Activated CD4-positive, alpha-beta T cell treated with anti-CD3 and anti-CD28 coated beads, Interleukin-2, amount 50 U/mL, for 24 hours (primary cell): ENCODE measurements at places on chromosomes 13 and 19.
A peak's percentile ranks its signal among the peaks of the same experiment; 100 is the strongest.

- DNase-seq, result peak; percentile 6
These were observed 82.8 kb upstream of the MTIF3 start for GRCh38 chr13:27533155-27533643.

GRCh38 chr19:46192992-46193650, 36.4 kb upstream of the IGFL1 start:
- DNase-seq, result no peak

DNA sequence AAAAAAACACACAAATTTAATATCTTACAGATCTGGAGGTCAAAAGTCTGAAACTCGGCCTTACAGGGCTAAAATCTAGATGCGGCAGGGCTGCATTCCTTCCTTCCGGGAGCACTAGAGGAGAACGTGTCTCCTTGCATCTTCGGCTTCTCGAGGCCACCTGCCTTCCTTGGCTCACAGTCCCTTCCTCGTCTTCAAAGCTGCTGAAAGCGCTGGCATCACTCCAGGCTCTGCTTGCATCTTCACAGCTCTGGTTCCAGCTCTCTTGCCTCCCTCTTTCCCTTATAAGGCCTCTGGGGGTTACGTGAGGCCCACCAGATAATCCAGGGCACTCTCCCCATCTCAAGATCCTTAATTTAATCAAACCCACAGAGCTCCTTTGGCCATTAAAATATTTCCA, 10.5 kb downstream of the XRCC1 start:
- DNase-seq, result no peak

DNA sequence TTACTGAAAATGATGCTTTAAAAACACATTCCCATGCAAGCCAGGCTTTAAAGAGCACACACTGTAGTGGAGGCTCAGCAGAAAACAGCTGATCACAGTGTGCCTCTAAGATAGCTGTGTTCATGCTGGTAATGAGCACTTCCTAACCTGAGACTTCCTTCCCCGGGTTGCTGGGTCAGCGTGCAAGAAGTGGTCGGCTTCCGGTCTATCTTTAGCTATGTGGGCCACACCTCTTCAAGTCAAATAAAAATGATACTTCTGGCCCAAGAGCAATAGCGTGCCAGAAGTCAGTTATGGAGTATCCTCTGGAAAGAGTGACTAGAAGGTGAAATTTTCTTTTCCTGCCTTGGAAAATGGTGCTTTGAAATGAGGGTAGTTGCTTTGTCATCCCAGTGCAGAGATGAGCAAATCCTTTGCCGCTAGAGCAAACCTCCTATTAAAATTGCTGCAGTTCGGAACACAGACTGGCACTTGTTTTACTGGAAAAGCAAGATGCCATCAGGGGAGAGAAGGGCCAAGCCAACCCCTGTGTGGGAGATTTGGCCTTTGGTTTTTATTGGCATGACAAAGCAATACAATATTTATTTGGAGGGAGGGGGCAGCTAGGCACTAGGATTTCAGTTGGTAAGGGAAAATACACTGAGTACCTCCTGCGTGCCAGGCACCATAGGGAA, 64.2 kb downstream of the ARHGAP35 start:
- no peak for DNase-seq

- no peak for DNase-seq
These were observed 178.1 kb downstream of the FLT1 start for GRCh38 chr13:28316836-28317235.

- DNase-seq, result no peak
These were observed at the start of gene SLC8A2 for GRCh38 chr19:47471733-47472457. Gene SLC8A2, minus strand, starts transcription at chr19:47471893. Its CDS starts 5,490 bp downstream, at chr19:47466403.

GRCh38 chr13:22271903-22272302, 601.0 kb downstream of the FGF9 start:
- no peak for DNase-seq

- no peak for DNase-seq
These were observed 50.1 kb upstream of the KLF12 start for GRCh38 chr13:74184283-74184682.

DNA sequence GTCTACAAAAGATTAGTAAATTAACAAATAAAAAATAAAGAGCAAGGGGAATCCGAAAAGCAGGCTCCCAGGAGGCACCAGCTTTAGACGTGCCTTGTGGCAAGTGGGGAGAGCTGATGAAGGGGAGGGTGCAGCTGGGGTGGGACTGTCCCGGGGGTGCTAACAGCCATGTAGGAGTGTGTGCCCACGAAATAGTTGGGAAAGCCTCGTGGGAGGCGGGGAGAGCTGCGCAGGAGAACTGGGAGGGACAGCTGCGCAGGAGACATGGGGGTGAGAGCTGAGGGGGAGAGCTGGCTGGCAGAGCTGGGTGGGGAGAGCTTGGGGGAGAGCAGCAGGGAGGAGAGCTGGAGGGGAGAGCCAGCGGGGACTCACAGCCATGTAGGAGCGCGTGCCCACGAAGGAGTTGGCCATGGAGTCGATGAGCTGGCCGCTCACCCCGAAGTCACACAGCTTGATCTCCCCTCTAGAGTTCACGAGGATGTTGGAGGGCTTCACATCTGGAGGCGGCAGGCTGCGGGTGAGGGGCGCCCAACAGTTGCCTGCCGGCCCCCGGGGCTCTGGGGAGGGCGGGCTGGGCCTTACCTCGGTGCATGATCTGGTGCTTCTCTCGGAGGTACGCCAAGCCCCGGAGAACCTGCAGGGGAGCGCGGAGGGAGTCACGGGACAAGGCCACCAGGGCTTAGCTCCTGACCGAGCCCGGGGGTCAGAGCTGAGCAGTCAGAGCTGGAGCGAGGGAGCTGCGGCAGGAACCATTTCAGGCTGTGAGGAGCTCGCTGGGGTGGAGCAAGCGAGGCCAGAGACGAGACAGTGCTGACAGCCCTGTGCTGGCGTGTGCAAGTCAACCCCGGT, 23.1 kb downstream of the MAP2K2 start:
- no peak for DNase-seq

DNA sequence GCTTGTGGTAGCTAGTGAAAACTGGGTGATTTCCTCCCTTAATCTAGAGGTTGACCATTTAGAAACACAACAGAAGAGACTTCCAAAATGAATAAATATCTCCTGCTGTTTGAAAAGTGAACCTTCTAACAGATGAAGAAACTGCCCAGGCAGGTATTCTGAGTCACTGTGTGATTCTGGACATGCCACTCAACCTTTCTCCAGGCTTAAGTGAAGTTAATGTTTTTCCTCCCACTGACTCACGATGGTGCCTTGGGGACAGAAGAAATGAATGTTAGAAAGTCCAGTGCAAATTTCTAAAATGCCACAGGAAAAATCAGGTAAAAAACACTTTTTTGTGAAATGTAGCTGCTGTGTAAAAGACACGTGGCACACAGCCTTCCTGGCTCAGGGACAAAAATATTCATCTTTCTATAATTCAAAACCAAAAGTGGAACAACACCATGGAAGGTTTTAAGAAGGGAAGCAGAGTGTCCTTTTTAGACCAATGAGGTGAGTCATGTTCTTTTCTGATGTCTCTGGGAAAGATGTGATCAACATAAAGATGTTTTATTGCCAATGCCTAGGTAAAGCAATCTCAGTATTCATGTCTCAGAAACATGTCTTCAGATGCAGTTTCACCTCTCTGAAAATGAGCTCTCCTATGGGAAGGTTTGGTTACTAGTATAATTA, 9.1 kb downstream of the UBE2L5 start:
- DNase-seq, result no peak

DNA sequence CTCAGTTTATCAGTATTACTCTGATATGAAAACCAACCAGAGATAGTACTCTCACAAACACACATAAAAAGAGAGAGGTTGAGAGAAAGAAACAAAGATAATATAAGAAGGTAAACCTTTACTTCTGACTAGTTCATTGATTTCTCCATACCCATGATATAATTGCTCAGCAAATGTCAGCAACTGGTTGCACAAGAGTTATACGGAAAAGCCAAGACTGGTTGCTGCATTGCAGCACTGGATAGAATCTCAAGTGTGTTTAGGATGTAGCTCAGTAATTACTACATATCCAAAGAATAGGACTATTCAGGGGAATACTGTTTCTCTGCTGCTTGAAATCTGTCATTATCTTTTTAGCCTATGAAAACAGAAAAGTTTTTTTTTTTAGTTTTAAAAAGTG, 1332.8 kb downstream of the OLFM4 start:
- no peak for DNase-seq

GRCh38 chr19:15436012-15436825, 13.5 kb downstream of the WIZ start:
- no peak for DNase-seq

DNA sequence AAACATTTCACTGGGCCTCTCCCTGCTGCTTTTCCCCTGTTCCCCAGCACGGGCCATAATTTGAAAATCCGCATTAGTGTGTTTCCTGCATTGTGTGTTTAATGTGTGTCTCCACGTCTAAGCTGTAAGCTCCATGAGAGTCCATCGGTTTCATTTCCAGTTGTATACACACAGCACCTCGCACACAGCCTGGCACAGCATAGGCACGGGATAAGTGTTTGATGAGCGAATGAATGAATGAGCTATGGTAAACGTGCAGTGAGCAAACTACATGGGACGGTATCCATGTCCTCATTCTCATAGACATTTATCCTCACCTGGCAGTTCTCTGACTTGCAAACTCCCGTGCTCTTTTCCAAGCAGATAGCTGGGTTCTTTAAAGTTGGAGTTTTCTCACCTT, 106.1 kb downstream of the RAB20 start:
- DNase-seq, result no peak

DNA sequence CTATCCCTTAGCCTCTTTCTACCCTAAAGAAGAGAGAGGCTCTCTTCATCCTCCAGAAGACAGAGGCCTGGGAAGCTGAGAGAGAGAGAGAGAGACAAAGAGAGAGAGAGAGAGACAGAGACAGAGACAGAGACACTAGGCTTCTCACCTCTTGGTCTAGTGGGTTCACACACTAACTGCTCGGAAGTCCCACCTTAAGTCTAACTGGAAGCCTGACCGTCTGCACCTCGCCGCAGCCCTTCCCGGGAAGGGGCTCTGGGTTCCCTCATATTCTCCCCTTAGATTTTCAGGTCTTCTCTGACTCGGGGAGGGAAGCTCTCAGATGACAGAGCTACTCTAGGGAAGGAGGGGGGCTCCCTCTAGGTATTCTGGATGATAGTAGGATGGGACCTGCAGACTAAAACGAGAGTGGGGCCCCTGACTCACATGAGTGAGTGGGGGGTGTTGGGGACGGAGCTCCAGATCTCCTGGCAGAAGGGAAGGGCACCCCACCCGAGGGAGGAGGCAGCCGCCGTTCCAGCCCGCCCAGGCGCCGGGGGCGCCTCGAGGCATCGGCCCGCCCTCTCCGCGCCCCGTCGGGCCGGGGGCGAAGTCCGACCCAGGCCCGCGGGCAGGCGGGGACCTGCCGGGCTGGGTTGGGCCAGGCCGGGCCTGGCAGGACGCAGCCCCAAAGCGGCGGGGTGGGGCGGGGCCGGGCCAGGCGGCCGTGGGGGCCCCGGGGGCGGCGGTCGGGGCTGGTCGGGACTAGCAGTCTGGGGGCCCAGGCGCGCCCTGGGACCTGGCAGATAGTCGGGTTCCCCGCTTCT, 2.0 kb upstream of the JUNB start:
- DNase-seq, result no peak

DNA sequence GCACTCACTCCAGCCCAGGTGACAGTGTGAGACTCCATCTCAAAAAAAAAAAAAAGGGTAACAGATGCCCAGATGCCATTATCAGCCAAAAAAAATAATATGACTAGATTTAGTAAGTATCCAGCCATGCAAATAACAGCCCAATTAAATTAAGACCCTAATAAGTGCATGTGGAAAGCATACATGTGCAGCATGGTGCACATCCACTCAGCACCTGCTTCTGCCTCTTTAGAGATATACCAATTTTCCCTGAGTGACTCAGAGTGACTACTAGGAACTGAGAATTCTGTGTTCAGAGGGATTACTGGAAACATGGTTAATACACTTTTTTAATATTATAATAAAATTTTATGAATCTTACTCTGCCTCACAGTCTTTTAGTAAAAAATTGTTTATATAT, 29.8 kb upstream of the ZNF675 start:
- DNase-seq, result no peak

GRCh38 chr19:10398819-10399218, 4.5 kb downstream of the CDC37 start:
- no peak for DNase-seq

GRCh38 chr13:68551701-68552522, 1321.8 kb upstream of the PCDH9 start:
- no peak for DNase-seq

- DNase-seq, result no peak
These were observed 1.2 kb upstream of the F10 start for GRCh38 chr13:113121183-113121927.

- no peak for DNase-seq
These were observed 617 bp upstream of the CEACAM7 start for GRCh38 chr19:41688687-41689086.

DNA sequence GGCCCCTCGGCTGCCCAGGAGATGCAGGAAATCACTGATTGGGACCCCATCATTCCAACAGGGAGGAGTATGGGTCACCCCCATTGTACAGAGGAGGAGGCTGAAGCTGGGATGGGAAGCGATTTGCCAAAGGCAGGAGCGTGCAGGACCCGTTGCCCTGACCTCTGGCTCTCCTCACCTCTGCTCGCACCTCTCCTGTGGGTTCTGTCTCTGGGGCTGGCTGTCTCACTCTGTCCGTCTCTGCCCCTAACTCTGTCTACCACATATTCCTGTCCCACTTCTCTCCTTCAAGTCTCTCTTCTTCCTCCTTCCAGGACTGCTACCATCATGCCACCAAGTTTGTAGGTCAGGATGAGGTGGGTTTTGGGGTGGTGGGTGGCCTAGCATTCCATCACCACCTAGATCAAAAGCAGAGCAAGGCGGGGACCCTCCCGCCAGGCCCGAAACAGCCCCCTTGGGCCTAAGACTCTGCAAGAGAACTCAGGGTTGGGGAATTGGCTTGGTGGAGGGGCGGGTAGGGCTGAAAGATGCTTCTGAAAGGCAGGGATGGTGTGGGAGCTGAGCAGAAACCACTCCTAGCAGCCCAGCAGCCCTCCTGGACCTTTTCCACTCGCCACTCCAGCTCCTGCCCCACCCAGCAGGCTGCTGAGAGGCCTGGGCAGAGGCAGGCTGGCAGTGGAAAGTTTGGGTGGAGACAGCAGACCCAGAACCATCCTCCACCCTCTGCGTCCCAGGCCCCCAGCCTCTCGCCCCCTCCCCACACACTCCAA, 1.0 kb upstream of the LGALS7 start:
- DNase-seq, result no peak

GRCh38 chr13:104008075-104008474, 941.9 kb upstream of the SLC10A2 start:
- no peak for DNase-seq

DNA sequence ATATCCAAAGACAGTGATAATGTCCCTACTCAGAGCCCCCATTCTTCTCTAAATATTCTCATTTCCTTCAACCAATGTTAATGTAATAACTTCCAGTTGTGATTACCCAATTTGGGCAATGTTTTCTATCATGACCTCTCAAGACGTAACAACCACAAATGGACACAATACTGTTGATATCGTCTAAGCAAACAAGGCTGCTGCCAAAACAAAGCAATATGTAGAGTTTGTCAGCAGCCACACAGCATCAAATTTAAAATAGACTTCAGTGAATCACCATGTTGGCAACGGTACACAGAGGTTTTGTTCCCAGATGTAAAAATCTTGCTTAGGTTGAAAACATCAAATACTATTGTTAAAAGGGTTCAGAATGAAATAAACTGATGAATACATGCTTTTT, 205.1 kb downstream of the DACH1 start:
- DNase-seq, result no peak

GRCh38 chr13:91592056-91593014, 193.9 kb downstream of the GPC5 start:
- DNase-seq, result no peak

- no peak for DNase-seq
These were observed 15.2 kb downstream of the ZNF221 start for GRCh38 chr19:43966079-43966694.
